Activated B cell treated with CpG ODN at 0.5 μM for 24 hours (primary cell): ENCODE measurements at places on chromosomes 16 and 17.

GRCh38 chr17:46139432-46140210 lies 53.6 kb downstream of the KANSL1 start:
- no peak for DNase-seq

GRCh38 chr17:45414990-45415881 lies 17.4 kb downstream of the ARHGAP27 start:
- DNase-seq, result no peak

DNA sequence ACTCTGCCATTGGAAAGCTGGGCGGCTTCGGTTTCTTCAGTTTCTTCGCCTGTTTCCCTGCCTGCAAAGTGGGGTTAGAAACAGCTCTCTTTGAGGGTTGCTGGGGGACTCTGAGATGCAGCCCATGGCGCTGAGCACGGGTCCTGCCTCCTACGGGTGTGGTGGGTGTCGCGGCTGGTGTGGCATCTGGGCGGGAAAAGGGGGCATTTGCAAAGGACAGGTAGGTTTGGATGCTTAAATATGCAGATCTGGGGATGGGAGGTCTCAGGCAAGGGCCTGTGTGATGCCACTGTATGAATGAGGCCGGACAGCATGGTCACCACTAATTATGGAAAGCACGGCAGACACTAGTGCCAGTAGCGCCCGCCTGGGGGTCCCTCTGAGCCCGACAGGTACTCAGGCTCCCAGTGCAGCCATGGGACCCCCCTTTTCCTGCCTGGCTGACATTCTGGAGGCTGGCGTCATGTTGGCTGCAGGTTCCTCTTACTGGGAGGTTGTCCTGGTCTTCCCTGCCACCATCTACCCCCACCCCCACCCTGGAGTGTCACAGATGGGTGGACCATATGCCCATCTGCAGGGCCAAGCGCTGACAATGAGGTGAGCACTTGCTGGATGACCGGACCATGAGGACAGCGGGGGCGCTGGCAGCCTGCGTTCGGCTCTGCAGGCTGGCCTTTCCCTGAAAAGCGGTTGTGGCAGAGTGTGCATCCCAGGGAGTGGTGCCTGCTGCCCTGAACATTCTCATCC lies 237.7 kb downstream of the SEC14L1 start:
- no peak for DNase-seq

DNA sequence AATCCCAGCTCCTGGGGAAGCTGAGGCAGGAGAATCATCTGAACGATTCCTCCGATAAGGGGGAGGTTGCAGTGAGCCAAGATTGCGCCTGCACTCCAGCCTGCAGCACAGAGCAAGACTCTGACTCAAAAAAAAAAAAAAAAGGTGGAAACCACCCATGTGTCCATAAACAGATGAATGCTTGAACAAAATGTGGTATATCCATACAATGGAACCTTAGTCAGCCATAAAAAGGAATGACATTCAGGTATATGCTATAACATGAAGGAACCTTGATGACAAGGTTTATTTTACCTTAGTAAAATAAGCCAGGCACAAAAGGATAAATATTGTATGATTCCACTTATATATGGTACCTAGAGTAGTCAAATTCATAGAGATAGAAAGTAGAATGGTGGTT lies 2.9 kb upstream of the MEIOC start:
- no peak for DNase-seq

DNA sequence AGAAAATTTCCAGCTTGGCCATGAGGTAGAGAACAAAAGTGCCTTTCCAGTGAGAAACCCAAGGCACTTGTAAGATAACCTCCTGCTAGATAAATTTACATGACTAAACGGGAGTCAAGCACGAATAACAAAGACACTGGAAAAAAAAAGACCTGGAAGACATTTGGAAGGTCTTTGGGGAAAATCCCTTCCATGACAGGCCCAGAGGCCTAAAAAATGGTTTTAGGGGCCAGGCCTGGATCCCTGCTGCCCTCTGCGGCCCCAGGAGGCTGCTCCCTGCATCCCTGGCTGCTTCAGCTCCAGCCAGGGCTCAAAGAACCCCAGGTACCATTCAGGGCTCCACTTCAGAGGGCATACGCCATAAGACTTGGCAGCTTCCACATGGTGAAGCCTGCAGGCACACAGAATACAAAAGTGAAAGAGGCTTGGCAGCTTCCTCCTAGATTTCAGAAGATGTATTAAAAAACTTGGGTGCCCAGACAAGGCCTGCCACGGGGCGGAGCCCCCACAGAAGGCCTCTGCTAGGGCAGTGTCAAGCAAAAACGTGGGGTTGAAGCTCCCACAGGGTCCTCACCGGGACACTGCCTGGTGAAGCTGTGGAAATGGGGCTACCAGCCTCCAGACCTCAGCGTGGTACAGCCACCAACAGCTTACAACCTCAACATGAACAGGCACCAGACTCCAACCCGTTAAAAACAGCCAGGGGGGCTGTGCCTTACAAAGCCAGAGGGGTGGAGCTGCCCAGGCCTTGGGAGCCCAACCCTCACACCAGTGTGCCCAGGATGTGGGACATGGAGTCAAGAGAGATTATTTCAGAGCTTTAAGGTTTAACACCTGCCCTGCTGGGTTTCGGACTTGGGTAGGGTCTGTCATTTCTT lies 77.1 kb downstream of the SDK2 start:
- peak; percentile 51 for DNase-seq

GRCh38 chr17:40323391-40324381 lies 14.7 kb downstream of the RARA start:
- peak; percentile 72 for DNase-seq

DNA sequence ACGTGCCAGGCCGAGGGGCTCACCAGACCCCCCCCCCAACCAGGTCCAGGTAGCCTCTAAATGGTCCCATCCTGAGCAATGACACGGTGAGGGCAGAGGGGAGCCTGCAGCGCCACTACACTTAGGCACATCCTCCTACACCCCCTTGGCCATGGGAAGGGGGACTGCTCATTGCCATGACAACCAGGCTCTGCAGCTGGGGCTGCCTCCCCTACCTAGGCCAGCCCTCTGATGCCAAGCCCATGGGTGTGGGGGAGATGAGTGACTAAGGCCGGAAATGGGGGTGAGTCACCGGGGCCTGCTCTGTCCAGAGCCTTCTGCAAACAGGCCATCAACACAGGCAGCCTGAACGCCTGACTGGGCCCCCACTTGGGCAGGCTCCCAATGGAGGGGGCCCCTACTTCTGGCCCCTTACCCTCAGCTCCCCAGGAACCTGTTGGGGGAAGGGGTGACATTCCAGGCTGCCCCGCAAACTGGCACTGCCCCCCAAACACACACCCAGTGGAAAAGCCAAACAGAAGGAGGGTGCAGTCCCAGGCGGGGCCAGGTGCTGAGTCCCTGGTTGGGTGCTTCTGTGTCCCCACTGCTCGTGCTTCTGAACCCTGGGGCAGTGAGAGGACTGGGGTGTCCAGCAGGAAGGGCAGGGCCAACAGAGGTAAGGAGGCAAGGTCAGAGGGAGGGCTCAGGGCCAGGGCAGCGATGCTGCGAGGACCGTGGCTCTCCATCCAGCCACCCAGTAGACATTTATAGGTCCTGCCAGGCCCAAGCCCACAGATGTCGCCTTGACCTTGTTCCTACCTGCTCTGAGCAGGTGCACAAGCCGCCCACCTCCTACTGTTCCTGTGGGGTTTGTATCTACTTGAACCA lies 8.2 kb downstream of the PLCD3 start:
- DNase-seq, result no peak

- DNase-seq, result no peak
Observed at GRCh38 chr17:41975099-41976083, 8.8 kb downstream of the CNP start.

GRCh38 chr16:85399583-85400284 lies 213.4 kb upstream of the GSE1 start:
- DNase-seq, result no peak

DNA sequence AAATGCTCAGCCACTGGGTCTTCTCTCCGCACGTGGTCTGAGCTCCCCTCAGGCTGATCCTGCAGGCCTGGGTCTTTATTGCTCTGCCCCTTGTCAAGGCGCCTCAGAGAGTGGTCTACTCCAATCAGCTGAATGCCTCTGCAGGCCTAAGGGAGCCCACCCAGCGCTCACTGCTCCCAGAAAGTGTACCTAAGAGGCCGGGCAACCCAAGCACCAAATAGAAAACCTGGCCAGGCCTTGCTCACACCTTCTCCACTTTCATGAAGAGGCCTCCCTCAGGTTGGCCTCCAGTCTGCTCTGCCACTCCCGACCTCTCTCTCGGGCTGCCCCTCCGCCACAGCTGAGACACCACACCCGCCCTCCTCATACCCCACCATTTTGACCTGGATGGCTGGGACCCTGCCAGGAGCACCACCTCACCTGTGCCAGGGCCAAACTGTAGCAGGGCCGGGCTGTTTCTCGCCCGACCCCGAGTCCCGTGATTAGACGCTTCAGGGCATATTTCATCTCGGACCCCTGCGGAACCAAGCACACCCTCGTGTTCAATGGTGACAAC lies 665 bp downstream of the MYBBP1A start:
- no peak for DNase-seq

- DNase-seq, result no peak
Observed at GRCh38 chr17:66190738-66191592, 968 bp downstream of the CEP112 start.

- DNase-seq, result no peak
Observed at GRCh38 chr16:11200592-11200991, 55.4 kb downstream of the SOCS1 start.

DNA sequence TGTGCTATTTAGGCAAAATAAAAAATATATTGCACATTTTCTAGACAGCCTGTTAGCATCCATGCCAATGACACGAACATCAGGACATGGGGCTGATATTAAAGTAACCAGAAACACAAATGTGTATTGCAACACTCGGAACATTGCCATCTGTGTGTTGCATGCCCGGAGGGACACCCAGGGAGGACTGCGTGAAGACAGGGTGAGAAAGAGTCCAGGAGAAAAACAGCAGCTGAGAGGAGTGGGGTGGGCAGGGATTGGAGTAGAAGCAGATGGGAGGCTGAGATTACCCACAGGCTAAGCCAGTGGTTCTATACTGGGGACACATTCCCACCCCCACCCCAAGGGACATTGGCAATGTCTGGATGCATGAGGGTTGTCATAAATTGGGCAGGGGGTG lies 114.8 kb downstream of the GRIN2A start:
- DNase-seq, result no peak

DNA sequence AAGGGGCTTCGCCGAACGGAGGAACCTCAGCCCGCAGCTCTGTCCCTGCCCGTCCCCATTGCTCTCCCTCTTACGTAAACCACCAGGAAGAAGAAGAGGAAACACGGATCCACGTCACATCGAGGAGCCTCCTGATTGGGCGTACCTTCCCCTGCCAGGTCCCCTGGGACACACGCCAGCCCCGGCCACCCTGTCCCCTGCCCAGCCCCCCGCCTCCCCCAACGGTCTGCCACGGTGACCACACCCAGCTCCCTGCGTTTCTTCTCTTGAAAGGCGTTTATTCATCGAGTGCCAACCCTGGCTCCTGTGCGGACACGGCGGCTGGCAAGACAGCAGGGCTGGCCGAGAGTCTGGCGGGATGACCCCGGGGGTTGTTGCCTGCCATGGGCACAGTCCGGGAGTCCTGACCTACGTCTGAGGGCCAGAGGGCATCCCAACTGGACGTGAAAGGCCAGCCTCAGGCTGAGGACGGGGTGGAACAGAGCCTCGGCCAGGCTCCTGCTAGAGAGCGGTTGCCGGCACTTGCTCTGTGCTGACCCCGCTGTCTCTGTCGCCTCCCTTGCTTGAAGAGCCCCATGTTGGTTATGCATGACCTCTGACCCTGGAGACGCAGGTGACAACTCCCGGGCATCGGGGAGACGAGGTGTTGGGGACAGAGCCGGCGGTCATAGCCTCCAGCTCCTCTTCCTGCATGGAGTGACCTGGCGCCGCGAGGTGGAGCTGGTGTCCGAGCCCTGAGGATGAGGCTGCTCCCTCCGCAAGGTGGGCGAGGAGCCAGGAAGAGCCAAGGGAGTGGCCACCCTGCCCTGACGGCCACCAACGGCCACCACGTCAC lies 40.5 kb upstream of the ACSF3 start:
- no peak for DNase-seq

DNA sequence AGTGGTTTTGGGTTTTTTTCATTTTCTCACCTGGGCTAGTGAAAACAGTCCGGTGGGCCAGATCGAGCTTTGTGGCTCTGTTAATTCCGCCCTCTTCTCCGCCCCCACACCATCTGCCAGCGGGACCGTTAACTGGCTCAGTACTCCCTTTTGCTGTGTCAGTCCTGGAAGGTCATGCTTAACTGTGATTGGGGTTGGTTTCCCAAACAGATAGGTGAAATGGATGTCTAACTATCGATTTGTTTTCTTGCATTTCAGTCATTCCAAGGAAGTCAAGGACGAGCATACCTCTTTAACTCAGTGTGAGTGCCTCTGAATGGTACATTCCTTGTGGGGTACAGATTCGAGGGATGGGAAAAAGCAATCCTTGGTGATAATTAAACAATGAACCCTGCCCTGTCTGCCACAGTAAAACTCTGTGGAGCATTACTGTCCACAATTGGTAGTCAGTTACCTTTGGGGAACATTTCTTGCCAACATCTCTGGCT lies 56.7 kb downstream of the YPEL2 start:
- no peak for DNase-seq

- DNase-seq, result no peak
Observed at GRCh38 chr16:84876873-84877606, 57.3 kb downstream of the CRISPLD2 start.

GRCh38 chr17:17042851-17043460 lies 699 bp downstream of the MPRIP start:
- DNase-seq, result no peak

- no peak for DNase-seq
Observed at GRCh38 chr16:49930841-49931240, 74.9 kb upstream of the ZNF423 start.

DNA sequence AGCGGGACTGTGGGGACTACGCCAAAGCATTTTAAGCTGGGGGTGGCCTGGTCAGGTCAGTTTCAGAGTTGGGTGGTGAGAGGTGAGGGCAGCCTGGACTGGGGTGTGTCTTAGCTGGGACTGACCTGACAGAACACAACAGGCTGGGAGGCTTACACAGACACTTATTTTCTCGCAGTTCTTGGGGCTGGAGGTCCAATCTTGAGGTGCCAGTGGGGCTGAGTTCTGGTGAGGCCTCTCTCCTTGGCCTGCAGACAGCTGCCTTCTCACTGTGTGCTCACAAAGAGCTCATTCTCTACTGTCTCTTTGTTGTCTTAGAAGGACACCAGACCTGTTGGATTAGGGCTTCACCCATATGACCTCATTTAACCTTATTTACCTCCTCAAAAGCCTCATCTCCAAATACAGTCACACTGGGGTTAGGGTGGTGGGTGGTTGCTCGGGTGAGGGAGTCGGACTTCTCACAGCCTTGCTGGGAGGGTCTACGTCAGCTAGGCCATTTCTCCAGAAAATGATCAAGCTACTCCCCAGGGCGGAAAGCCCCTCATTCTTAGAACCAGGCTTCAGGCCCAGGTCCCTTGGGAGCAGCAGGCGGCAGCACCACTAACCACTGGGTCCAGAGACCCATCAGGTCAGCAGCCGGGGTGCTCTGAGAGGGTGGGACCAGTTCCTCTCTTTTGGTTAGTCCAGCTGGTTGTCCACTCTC lies 149.3 kb downstream of the RAB11FIP4 start:
- DNase-seq, result no peak

DNA sequence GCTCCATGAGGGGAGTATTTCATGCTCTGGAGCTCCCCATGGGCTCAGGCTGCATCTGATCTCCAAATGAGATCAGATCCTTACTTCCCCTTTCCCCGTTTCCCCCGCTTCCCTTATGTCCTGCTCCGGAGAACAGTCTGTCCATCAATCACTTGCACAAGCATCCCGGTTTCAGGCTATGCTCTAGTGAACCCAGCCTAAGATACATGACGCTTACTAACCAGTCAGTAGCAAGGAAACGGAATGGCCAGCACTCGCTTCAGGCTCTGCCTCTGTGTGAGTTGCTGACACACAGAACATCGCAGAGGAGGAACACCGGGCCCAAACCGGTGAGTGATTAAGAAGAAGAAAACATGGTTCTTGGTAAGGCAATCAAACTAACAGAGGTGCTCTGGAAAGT lies 9.4 kb upstream of the ATP5MC1 start:
- no peak for DNase-seq
